Motor neuron (in vitro differentiated cells): ENCODE measurements at places on chromosomes 11 and 22.

DNA sequence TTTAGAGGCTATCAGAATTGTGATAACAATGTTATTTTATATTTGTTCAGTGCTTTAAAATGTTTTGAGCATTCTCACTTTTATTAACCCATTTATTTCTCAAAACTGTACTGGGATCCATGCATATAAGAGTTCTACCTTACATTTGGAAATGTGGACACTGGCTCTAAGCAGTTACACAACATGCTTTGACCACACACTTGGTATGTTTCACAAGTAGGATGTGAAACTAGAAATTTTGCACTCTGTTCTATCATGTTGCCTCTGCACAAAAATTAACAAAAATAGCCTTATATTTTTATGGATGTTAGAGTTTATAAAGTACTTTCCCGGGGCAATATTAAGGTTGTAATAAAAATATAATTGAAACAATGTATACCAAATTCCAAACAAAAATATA lies 126.9 kb upstream of the CHORDC1 start:
- no peak for ATAC-seq

DNA sequence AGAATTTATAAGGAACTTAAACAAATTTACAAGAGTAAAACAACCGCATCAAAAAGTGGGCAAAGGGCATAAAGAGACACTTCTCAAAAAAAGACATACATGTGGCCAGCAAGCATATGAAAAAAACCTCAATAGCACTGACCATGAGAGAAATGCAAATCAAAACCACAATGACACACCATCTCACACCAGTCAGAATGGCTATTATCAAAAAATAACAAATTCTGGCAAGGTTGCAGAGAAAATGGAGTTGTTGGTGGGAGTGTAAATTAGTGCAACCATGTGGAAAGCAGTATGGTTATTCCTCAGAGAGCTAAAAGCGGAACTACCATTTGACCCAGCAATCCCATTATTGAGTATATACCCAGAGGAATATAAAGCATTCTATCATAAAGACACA lies 866.8 kb upstream of the TENM4 start:
- no peak for ATAC-seq

DNA sequence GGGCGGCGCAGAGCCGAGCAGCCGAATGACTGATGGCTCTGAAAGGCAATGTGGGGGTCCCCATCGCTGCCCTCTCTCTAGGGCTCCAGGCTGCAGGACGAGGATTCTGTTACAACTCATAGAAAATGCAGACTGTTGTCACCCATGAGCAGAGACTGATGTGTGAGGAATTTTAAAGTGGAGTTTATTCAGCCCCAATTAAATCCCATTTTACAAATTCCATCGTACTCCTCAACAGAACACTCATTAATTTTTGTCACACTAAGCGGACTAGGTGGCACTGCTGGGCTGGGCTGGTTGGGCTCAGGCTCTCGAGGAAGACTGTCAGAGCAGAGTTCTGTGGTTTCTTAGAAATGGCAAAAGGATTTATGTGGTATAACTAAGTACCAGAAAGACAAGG lies 102.6 kb upstream of the SPON1 start:
- peak; percentile 83 for ATAC-seq

- ATAC-seq = no peak
Measured at GRCh38 chr11:2094354-2095197, 44.6 kb downstream of the IGF2 start.

GRCh38 chr11:68035266-68035876 lies 3.5 kb upstream of the TCIRG1 start:
- ATAC-seq = no peak
